Suprapubic skin (tissue), 4 donors: ENCODE measurements at places on chromosomes 16 and 17. TPM values are rescaled to one million over a fixed set of nuclear protein-coding genes. Genes with fewer than 3 reads are reported as not detected.

DNA sequence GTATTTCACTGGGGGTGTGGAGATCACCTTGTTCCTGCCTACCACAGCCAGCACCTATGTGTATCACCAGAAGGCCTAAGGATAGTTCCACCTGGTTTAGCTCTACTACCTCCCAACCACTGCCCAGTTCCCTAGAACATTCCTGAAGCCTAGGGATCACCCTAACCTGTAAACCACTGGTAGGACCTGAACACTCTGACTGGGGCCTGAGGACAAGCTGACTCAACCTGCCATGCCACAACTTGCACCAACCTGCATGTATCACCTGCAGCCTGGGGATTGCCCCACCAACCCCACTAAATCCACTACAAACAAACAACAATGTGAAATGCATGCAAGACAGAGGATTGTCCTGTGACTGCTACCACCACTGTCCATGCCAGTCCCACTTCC lies 128.1 kb downstream of the KIF2B start:
- DNase-seq: no peak

DNA sequence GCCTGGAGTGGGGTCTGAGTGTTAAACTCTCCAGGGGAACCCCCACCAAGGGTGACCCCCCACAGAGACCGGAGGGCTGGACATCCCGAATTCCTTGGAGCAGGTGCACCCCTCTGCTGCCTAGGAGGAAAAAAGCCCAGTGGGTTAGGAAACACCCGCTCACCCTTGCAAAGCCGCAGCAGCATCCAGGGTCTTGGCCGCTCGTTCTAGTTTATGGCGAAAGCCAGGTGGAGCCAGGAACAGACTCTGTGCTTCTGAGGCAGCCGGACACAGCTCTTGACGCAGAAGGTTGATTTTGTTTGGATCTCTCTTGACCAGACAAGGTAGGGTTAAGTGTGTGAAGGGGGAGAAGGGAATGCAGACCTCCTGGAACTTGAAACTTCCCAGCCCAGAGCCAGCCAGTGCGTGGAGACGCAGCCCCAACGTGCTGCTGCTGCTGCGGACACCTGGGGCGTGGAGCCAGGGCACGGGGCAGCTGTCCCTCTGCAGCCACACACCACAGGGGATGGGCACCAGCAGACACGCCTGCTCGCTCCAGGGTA lies 154.5 kb downstream of the LAT start:
- DNase-seq: peak; percentile 66

C17orf78 gene
- not detected for total RNA-seq

- no peak for DNase-seq
Measured at GRCh38 chr16:84047206-84047605, 4.6 kb upstream of the SLC38A8 start.

OTOP2 gene
- 0.49 TPM for total RNA-seq

DNA sequence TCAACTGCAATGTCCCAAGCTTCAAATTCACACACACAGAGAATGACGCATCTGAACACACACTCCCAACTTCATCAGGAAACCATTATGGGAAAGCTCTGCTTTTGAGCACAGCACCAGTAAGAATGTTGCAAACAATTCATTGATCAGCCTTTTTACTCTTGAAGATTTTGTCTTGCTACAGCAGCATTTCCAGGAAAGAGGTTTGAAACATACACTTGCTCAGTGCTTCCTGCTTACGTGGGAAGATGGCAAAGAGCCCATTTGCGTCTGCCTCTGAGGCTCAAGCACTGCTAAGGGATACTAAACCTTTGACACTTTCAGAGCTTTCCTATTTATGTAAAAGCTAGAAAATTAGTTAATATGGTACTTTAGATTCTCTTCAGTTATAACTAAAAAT lies 77.2 kb upstream of the MON1B start:
- DNase-seq: no peak
